Tongue (tissue), 3 donors: ENCODE measurements at places on chromosomes 6 and 20. TPM values are rescaled to one million over a fixed set of nuclear protein-coding genes. Genes with fewer than 3 reads are reported as not detected.
A peak's percentile ranks its signal among the peaks of the same experiment; 100 is the strongest.

- no peak for DNase-seq
Observed at GRCh38 chr6:29507319-29507718, 19.6 kb upstream of the MAS1L start.

- DNase-seq = no peak
Observed at GRCh38 chr6:161017766-161018564, 26.4 kb downstream of the MAP3K4 start.

DNA sequence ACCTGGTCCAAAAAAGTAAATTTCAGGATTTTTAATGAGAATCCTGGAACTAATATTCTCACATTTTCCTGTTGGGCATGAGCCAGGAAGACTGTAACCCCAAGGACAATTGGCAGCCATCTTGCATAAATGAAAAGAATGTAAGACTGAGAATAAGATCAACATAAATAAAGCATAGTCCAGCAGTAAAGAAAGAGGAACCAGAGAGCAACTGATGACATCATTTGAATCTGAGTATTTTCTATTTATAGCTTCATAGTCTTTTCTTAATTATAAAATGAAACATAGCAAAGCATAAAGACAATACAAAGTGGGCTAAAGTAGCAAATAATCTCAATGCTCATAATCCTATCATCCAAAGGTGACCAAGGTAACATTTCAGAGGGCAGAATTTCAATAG is 26.6 kb upstream of the FBXL4 start:
- no peak for DNase-seq

DNA sequence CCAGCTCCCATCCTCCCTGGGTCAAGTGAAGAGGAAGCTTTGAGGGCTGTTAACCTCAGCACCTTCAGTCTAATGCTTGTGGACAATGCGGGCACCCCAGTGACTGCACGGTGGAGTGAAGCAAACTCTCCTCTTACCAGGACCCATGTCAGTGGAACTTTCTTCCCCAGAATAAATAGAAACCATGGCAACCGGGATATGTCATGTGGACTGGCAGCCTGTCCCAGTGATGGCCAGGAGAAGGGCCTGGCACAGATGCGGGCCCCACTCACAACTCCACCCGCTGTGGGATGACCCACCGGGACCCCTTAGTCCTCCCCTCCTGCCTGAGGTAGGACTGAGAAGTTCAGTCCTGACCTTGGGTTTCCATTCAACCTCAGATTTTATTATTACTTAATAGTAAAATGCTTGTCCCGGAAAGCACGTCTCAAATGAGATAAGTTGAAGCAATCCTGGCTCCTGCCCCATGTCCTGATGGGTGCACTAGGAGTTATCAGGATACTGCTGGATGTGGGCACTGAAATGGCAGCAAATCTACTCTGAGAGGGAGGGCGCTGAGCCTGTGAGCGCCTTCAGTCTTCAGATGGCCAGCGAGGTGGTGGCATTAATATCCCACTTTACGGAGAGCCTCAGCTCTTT is 23.5 kb downstream of the TOX2 start:
- no peak for DNase-seq

DNA sequence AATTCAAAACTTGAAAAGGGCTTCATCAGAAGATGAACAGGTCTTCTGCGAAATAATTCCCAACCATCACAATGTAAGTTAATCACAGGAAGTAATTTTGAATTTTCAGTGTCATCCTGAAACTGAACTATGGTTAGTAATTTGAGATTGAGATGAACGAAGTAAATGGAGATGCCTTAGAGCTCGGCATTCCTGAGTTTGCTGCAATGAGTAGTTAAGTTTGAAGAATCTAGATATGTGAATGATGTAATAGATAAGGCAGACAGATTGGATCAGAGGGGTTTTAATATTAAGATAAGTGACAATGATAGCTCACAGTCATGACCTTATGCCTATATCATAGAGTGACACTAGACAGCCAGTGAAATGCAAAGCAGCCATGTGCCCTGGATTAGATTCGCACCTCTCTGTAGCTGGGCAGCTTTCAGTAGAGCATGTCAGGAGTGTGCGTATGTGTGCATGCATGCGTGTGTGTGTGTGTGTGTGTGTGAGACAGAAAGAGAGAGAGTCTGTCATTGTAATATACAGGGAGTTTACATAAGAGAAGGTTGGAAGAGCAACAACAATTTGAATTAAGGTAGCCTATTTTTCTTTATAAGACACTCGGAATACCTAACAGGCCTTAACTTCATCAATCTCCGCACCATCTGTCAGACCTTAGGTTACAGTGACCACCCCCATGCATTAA is 233.0 kb downstream of the GMPR start:
- DNase-seq = no peak

DNA sequence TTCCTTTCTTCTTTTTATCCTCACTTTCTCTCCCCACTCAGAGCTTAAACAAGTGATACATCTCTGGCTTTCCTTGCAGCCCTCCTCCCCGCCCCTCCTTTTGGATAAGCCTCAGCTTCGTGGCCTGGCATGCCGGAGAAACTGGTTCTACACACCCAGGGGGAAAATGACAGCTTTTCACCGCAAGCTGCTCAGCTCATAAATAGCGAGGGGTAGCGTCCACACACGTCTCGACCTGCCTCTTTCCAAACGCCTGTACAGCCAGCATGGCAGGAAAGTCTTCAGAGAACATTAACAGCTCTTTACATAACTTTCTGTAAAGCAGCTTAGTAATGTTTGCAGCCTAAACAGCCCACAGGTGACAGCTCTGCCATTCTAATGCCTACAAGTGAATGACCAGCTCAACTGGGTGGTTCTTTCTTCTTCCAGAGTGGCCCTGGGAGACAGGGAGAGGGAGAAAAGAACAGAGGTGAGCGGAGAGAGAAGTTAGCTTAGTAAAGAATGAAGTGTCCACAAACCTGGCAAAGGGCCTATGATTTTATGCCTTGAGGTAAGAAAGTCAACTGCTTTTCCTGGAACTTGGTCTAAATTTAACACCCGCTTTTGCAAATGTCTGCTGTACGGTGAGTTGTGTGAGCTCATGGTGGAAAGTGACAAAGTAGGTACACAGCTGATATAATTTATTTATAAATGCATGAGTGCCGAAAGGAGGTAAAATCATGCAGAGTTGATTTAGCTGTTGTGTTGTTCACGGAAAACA is 251.5 kb downstream of the TFAP2A start:
- peak; percentile 72 for DNase-seq

GRCh38 chr6:119112812-119113530 is 34.5 kb upstream of the FAM184A start:
- DNase-seq = no peak

GRCh38 chr6:35096129-35096862 is 44.8 kb downstream of the TCP11 start:
- peak; percentile 78 for DNase-seq

The RPS6KA2 gene
- 33.2 TPM for total RNA-seq
